ENCODE measurements at places on chromosomes 13 and 19.

DNA sequence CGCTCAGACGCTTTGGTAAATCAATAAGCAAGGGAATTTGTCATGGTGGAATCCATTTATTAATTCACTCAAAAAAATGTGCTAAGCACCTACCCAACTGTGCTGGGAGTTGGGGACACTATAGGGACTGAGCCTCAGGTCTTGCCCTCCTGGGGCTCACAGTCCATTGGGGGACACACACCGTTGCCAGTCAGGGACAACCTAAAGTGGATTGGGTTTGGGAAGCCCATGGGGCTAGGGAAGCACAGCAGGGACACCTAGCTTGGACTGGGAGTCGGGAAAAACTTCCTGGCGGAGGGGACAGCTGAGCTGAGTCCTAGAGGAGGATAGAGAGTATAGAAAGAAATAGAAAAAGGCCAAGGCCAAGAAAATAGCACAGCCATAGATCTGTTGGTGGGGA lies 8.5 kb downstream of the FOSB start:
- H3K36me3 ChIP-seq, result peaks cover 13% of the 10 kb centered on the region
- DNase-seq, result no peak
- H3K27ac ChIP-seq, result no peak overlapping the region
- no peaks in the 10 kb centered on the region for H3K27me3 ChIP-seq

- H3K27me3 ChIP-seq, result no peaks in the 10 kb centered on the region
- H3K27ac ChIP-seq, result peak overlapping the region; percentile 94
- no peaks in the 10 kb centered on the region for H3K36me3 ChIP-seq
- peak; percentile 74 for DNase-seq
- peak overlapping the region; percentile 61 for H3K4me3 ChIP-seq
Measured at GRCh38 chr19:6737873-6738786, 750 bp upstream of the GPR108 start.

DNA sequence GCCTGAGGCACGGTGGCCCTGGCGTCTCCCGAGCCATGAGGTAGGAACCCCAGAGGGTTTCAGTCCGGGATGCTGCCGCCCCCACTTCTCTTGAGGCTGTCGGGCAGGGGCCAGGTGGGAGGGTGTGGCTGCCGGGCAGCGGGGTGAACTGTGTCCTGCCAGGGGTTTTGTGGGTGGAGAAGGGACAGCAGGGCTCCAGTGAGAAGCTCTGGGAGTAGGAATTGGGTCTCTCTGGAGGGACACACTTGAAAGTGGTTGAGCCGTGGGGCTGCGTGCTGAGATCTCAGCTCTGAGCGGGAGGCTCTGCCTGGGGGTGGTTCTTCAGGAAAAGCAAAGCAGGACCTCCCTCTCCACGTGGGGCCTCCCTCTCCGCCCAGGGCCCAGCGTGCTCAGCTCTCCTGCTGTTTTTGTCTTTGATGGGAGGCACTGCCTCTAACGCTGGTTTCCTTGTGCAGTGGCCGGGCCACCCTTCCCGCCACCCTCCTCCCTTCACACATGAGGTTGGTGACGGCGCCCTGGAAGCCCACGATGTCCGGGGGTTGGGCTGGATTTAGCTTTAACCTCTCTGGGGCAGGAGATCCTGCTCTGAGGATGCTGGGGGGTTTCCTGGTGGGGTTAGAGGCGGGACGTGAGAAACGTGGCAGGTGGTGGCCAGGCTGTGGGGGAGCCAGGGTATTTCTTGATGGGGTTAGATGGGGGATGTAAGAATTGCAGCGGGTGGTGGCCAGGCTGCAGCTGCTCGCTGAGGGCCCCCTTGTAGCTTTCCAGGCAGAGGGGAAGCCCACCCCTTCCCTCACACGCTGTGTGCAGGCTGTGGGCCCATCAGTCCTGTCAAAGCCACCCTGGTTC lies 15.3 kb upstream of the ZNF554 start:
- H3K27me3 ChIP-seq, result no peaks in the 10 kb centered on the region
- no peak for DNase-seq
- no peaks in the 10 kb centered on the region for H3K4me1 ChIP-seq
- no peak overlapping the region for H3K27ac ChIP-seq
- no peak overlapping the region for H3K4me3 ChIP-seq

DNA sequence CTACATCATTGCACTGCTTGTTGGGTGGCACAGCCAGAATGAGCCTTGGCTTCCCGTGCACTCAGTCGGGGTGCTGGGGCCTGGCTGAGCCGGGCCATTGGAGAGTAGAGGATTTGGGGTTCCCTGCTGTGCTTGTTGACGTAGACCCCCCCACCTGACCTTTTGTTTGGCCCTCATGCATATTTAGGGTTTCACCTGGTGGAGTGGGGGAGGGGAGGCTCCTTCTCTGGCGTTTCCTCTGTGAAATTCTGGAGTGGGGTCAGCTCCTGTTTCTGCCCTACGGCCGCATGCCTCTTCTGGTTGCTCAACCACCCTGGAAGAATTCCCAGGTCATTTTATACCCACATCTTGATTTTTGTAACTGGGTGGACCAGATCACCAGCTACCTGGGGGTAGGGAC lies 82.8 kb downstream of the SIPA1L3 start:
- no peak overlapping the region for H3K27ac ChIP-seq
- H3K36me3 ChIP-seq, result no peaks in the 10 kb centered on the region
- H3K4me1 ChIP-seq, result no peaks in the 10 kb centered on the region
- H3K4me3 ChIP-seq, result no peak overlapping the region

- H3K4me3 ChIP-seq, result no peak overlapping the region
- peaks cover 2% of the 10 kb centered on the region for H3K27me3 ChIP-seq
- no peak for DNase-seq
Measured at GRCh38 chr19:54233941-54234340, 8.6 kb downstream of the LILRA6 start.

- H3K27ac ChIP-seq, result no peak overlapping the region
- no peak for DNase-seq
- no peaks in the 10 kb centered on the region for H3K36me3 ChIP-seq
- H3K27me3 ChIP-seq, result peaks cover 1% of the 10 kb centered on the region
Measured at GRCh38 chr13:30845297-30846214, 60.5 kb upstream of the MEDAG start.

DNA sequence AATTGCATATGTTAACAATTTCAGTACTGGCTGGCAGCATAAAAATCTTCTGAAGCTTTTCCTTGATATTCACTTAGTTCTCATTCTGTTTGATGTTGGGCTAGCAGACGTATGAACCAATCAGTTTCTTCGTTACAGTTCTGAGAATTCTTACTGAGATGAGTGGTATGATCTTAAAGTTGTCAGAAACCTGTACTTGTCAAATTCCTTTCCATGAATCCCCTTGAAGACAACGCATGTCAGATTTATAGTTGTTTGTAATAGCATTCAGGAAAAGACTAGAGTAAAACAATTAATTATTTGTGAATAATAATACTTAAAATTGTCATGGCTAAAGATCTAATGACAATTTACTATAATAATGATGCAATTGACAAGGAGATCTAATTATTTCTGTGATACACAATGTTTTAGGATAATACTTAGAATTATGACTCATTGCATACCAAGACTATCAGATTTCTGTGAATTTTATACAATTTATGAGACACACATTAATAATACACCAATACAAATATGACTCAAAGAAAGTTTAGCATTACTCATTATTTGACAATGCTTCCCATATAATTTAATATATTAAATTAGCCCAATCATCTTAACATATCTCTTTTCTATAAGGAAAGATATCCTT lies 447.2 kb downstream of the RFC3 start:
- H3K36me3 ChIP-seq, result no peaks in the 10 kb centered on the region
- DNase-seq, result no peak
- no peaks in the 10 kb centered on the region for H3K4me1 ChIP-seq
- H3K27me3 ChIP-seq, result no peaks in the 10 kb centered on the region

DNA sequence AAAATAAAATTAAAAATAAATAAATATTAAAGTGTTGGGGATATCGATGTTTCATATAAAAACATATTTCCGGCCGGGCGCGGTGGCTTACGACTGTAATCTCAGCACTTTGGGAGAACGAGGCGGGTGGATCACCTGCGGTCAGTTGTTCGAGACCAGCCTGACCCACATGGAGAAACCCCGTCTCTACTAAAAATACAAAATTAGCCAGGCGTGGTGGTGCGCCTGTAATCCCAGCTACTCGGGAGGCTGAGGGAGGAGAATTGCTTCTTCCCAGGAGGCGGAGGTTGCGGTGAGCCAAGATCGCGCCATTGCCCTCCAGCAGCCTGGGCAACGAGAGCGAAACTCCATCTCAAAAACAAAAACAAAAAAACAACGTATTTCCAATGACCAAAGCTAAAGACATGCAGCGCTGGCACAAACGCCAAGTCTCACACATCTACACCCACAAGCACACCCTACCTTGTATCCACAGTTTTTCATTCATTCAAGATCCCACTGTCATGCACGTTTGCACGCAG lies 907 bp downstream of the ZNF569 start:
- H3K36me3 ChIP-seq, result peaks cover 35% of the 10 kb centered on the region
- no peak for DNase-seq
- H3K4me1 ChIP-seq, result peaks cover 23% of the 10 kb centered on the region
- H3K27me3 ChIP-seq, result no peaks in the 10 kb centered on the region
- H3K4me3 ChIP-seq, result peak overlapping the region; percentile 92

DNA sequence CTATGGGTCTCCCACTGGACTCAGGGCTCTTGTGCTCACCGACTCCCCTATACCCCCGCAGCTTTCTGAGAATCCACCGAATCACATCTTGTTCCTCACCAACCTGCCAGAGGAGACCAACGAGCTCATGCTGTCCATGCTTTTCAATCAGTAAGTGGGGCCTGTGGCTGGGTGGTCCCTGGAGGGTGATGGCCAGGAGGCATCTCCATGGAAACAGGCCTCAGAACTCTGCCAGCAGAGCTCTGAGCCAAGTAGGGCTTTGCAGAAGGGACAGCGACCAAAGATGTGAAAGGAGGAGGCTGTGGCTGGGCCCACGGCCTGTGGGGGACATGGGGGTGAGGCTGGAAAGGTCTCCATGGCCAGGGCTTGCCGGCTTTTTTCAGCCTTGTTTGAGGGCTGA lies 11.8 kb upstream of the MIA start:
- H3K36me3 ChIP-seq, result peaks cover 78% of the 10 kb centered on the region
- no peaks in the 10 kb centered on the region for H3K4me1 ChIP-seq
- H3K27me3 ChIP-seq, result no peaks in the 10 kb centered on the region
- H3K27ac ChIP-seq, result no peak overlapping the region
- H3K4me3 ChIP-seq, result no peak overlapping the region

- no peaks in the 10 kb centered on the region for H3K36me3 ChIP-seq
- DNase-seq, result no peak
- H3K4me1 ChIP-seq, result peaks cover 35% of the 10 kb centered on the region
Measured at GRCh38 chr19:6241056-6241455, 38.7 kb downstream of the MLLT1 start.

GRCh38 chr13:65594298-65594781 lies 1635.8 kb downstream of the PCDH9 start:
- H3K4me1 ChIP-seq, result no peaks in the 10 kb centered on the region
- H3K4me3 ChIP-seq, result no peak overlapping the region
- no peaks in the 10 kb centered on the region for H3K27me3 ChIP-seq
- H3K27ac ChIP-seq, result no peak overlapping the region
- DNase-seq, result no peak
- H3K36me3 ChIP-seq, result no peaks in the 10 kb centered on the region

DNA sequence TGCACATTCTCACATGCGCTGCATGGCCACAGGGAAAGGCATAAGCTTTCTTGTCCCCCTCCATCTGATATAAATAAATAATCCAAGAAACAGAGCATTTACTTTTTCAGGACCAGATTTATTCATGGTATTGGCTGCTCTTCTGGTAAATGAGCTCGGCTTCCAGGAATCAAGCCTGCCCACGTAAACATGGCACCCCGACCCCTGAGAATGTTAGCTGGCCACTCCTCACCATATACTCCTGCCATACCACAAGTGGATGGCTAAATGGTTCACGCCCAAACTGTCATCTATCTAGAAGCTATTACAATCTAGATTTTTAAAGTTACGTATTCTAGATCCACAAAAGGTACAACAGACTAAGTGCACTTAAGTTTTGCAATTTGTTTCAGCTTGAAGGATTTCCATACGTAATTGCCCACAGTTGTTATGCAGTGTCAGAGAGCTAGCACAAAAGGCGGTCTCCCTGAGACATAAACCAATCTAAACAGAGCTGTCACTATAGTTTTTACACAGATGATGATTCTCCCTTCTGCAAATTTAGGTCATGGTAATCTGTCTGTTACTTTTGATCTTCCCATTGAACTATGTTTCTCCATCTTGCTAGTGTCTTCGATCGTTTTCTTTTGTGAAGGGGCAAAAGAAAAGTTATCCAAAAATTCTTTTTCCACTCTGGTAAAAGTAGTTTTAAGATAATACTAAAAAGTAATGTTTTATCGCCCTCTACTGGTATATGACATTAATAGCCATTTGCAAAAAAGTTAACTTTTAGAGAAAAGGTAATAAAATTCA lies 16.2 kb upstream of the FOXO1 start:
- no peaks in the 10 kb centered on the region for H3K27me3 ChIP-seq
- no peak for DNase-seq
- H3K4me3 ChIP-seq, result no peak overlapping the region
- no peaks in the 10 kb centered on the region for H3K36me3 ChIP-seq
- H3K4me1 ChIP-seq, result peaks cover 6% of the 10 kb centered on the region

DNA sequence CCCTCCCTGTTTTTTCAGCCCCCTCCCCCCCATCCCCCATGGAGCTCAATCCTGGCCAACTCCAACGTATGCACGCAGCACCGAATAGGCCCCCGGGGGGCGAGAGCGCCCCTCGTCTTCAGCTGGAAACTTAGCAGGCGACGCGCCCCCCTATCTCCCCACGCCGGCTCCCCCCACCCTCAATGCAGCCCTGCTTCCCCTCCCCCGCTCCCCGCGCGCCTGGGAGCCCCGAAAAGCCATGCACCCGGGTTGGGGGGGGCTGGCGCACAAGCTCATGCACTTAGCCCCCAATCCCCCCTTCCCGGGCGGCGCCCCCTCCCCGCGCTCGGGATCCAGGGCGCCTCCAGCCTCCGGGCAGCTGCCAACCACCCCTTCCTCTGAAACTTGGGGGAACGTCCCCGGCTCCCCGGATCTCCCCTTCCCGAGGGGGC lies 508 bp downstream of the ZBTB7A start:
- H3K4me3 ChIP-seq, result no peak overlapping the region
- peaks cover 65% of the 10 kb centered on the region for H3K4me1 ChIP-seq
- H3K27me3 ChIP-seq, result no peaks in the 10 kb centered on the region
- peak overlapping the region; percentile 90 for H3K27ac ChIP-seq
- H3K36me3 ChIP-seq, result peaks cover 8% of the 10 kb centered on the region

DNA sequence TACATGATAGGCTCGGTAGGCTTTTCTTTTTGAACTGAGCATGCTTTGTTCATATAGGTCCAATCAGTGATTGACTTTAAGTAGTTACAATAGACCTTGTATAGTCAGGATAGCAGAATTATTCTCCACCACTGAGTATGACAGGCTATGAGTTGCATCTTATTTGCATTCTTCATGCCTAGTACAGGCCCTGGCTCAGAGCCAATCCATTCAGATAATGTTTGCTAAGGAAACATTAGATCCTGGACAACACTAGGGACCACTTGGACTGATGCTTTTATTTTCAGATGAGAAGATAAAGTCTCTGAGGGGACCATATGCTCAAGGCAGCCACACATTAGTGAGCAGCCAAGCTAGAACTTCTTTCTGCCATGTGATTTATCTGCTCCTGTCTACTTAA lies 133.9 kb downstream of the KL start:
- H3K27me3 ChIP-seq, result no peaks in the 10 kb centered on the region
- no peaks in the 10 kb centered on the region for H3K36me3 ChIP-seq
- H3K4me3 ChIP-seq, result no peak overlapping the region

GRCh38 chr13:77820431-77821149 lies 98.0 kb downstream of the EDNRB start:
- no peaks in the 10 kb centered on the region for H3K27me3 ChIP-seq
- H3K27ac ChIP-seq, result no peak overlapping the region
- H3K4me1 ChIP-seq, result no peaks in the 10 kb centered on the region
